Stomach (tissue), 19 donors: ENCODE measurements at places on chromosomes 1 and 21. TPM values are rescaled to one million over a fixed set of nuclear protein-coding genes. Genes with fewer than 3 reads are reported as not detected.

The IGFN1 gene
- 0.55 TPM for total RNA-seq

The OR2M5 gene
- total RNA-seq = not detected

- peaks cover 35% of the 10 kb centered on the region for H3K4me1 ChIP-seq
- DNase-seq = peak; percentile 86
- H3K27me3 ChIP-seq = peaks cover 46% of the 10 kb centered on the region
- H3K27ac ChIP-seq = peak overlapping the region; percentile 27
- no peaks in the 10 kb centered on the region for H3K36me3 ChIP-seq
- H3K4me3 ChIP-seq = peak overlapping the region; percentile 50
Measured at GRCh38 chr1:158177700-158178450, 2.8 kb upstream of the CD1D start.

GRCh38 chr1:237032029-237032428, 10.0 kb upstream of the RYR2 start:
- no peaks in the 10 kb centered on the region for H3K36me3 ChIP-seq
- no peak overlapping the region for H3K4me3 ChIP-seq
- H3K27me3 ChIP-seq = peaks cover 4% of the 10 kb centered on the region
- peak; percentile 12 for DNase-seq
- no peak overlapping the region for H3K27ac ChIP-seq
- H3K4me1 ChIP-seq = no peaks in the 10 kb centered on the region

- DNase-seq = peak; percentile 83
- H3K36me3 ChIP-seq = peaks cover 7% of the 10 kb centered on the region
- peak overlapping the region; percentile 16 for H3K4me3 ChIP-seq
- peak overlapping the region; percentile 39 for H3K27ac ChIP-seq
- peaks cover 23% of the 10 kb centered on the region for H3K27me3 ChIP-seq
Measured at GRCh38 chr1:150259758-150260669, 2.4 kb downstream of the CA14 start.

GRCh38 chr1:89363638-89364536, at the start of gene GBP6:
GBP6 (plus strand) TSS chr1:89364059; CDS start chr1:89368552, 4,493 bp downstream.
- H3K27ac ChIP-seq = no peak within 1 kb of the TSS
- no peaks in the 10 kb centered on the region for H3K4me1 ChIP-seq
- H3K27me3 ChIP-seq = no peaks in the 10 kb centered on the region
- DNase-seq = no peak
- no peaks in the 10 kb centered on the region for H3K36me3 ChIP-seq
